ENCODE measurements at places on chromosomes 6 and 20.

GRCh38 chr20:49587111-49587570 lies 19.2 kb upstream of the PTGIS start:
- no peak for DNase-seq

- DNase-seq, result no peak
Measured at GRCh38 chr20:16301986-16302385, 271.3 kb downstream of the KIF16B start.

- no peak for DNase-seq
Measured at GRCh38 chr20:7855545-7855944, 84.7 kb downstream of the HAO1 start.

- no peak for DNase-seq
Measured at GRCh38 chr6:93388070-93388469, 31.3 kb downstream of the EPHA7 start.

GRCh38 chr6:163200694-163201093 lies 213.8 kb upstream of the QKI start:
- DNase-seq, result no peak

DNA sequence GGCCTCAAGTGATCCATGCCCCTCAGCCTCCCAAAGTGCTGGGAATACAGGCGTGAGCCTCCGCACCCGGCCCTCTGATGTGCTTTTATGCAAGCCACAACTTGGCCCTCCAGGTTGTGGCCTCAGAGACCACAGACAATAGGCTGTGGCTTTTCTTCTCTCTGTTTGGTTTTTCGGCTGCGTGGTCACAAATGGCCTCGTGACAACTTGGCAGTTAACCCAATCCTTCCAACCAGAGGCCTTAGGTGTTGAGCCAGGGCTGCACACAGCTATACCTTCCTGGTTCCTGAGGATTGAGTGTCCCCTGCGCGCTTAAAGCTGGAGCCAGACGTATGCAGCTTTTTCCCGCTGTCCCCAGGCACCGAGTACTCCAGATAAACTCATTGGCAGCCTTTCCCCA lies 6.3 kb upstream of the TGM3 start:
- DNase-seq, result no peak

GRCh38 chr20:16313917-16314316 lies 259.3 kb downstream of the KIF16B start:
- DNase-seq, result no peak

DNA sequence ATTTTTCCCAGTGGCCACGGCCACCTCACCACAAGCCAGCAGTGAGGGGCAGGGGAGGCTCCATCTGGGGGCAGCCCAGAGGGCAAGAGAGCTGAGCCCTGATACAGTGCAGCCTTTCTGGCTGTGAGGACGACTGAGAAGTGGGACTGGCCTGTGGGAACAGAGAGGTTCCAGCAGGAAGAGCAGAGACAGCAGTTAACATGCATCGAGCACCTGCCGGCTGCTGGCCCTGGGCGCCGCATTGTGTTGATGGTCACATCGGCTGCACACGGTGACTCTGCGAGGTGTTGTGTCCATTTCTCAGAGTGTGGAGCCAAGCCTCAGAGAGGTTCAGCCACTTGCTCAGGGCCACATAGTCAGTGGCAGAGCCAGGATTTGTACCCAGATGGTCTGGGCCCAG lies 9.8 kb downstream of the FOXS1 start:
- DNase-seq, result no peak

DNA sequence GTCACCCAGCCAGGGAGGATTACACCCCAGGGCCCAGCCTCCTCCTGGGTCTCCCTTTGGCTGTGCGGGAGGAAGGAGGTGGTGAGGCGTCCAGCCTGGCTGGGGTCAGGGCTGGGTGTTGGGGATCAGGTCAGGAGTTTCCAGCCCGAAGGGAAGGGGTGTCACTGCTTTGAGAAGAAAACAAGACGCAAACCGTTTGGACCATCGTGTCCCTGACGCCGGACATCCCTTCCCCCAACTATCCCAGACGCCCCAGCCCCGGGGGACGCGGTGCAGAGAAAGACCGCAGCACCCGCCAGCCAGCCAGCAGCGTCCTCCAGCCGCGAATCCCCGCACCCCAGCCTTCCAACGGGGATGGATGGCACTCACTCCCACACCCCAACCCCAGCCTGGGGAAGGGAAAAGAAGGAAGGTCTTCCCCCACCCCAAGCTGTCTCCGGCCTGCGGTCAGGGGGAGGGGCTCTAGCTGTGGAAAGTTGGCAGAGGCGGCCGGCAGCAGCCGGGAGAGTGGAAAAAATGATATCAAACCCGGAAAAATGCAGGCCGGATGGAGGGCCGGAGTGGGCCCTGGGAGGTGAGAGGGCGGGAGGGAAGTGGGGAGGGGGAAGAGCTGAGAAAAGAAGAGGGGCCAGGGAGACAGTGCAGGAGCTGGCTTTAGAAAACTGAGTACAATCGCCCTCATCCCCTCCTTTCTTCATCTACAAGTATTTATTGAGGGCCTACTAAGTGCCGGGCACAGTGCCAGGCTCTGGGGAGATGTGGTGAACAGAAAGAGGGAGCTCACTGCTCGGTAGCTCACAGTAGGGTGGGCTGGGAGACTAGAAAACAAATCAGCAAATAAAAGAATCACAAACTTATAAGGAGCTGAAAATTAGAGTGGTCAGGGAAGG lies 10.6 kb downstream of the REM1 start:
- no peak for DNase-seq

DNA sequence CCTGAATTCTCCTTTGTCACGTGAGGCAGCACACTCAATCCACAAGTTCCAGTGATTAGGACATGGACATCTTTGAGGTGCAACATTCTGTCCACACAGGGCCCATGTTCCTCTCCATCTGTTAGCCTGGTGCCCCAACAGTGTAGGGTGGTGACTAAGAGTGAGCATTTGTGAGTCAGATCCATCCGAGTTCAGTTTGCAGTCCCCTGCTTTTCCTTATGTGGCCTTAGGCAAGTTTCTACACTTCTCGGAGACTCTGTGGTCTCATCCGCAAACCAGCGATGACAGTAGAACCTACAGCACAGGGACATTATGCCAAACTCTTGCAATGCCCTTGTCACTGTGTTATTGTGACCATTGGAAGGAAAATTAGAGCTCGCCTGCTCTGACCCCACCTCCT lies 178.7 kb upstream of the CDH4 start:
- DNase-seq, result no peak
